ENCODE measurements at places on chromosomes 5 and 9.

DNA sequence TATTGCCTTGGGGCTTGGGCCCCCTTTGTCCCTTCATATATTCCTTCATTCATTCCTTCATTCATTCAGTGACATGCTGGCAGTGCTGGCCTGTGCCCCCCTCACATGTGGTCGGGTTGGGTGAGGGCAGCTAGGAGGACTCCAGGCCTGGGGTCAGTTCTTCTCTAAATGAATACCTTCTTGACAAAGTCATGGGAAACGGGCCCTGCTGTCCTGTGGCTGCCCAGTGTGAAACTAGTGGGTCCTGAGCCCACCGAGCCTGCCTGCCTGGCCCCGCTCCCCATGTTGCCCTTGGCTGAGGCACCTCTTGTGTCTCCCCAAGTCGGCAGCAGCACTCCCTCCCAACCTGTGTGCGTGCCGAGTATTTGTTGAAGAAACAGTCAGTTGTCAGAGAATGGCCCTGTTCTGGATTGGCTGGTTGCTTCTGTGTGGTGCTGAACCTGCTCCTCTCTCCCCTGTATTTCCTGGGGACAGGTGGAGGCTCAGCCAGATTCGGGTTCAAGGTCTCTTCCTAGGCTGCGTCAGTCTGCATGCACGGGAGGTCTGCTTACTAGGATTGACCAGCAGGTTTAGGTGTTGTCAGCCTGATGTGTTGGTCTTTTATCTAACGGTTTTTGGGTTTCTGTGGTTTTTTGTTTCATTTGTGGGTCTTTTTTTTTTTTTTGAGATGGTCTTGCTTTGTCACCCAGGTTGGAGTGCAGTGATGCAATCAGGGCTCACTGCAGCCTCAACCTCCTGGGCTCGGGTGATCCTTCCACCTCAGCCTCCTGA is 3.0 kb upstream of the CEL start:
- no peak for DNase-seq

GRCh38 chr9:73081979-73082657 is 69.5 kb upstream of the ANXA1 start:
- no peak for DNase-seq

GRCh38 chr5:44387406-44387805 is 1.8 kb downstream of the FGF10 start:
- no peak for DNase-seq

DNA sequence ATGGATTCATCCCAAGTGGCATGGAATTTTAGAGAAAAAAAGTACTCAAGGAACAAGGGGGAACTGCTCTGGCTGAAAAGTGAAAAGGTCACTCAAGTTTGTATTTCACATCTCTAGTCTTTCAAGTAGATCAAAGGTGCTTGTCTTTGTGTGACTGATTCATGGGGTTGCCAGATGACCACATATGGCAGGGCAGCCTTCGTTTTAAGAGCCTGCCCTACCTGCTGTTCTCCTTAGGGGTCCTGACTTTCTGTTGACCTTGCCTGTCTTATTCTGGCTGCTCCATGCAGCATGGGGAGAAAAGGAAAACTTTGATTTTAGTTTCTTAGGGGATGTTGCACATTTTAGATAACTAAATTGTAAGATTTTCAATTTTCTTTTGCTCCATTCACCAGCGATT is 877.7 kb downstream of the TLE1 start:
- DNase-seq: no peak

DNA sequence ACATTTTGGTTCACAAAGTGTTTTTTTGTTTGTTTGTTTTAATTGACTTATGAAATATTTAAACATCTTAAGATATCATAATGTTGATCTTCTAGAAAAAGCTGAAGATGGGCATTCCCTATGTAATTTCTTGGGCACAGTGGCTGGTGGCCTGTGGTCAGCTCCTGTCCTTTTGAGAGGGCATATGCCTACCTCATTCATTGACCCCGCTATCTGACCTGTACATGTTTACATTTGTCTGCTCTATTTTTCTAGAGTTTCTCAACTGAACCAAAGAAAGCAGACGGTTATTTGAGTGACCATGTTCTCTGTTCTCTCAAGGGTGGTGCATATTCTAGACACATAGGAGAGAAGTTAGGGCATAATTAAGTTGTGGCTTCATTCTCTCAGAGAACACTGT is 5.3 kb downstream of the SGCD start:
- DNase-seq: no peak

- DNase-seq: peak; percentile 18
Observed at GRCh38 chr5:109877670-109878045, 187.9 kb downstream of the MAN2A1 start.

DNA sequence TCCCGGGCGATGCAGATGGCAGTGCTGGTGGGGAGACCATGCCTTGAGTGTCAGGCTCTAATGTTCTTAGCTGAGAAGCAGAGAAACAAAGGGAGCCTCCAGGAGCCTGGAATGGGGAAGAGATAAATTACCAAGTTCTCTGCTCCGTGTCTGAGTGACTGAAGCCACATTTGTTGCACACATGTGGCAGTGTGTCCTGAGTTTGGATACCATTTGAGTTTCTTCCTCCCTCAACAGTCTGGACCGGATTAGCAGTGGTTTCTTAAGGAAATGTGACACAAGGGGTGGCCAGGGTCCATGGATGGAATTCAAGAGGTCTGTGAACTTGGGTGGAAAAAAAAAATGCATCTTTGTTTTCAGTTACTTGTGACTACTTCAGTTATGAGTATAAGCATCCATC is 50.7 kb upstream of the GARNL3 start:
- no peak for DNase-seq

- DNase-seq: no peak
Observed at GRCh38 chr9:137458194-137459151, 661 bp downstream of the NSMF start.

DNA sequence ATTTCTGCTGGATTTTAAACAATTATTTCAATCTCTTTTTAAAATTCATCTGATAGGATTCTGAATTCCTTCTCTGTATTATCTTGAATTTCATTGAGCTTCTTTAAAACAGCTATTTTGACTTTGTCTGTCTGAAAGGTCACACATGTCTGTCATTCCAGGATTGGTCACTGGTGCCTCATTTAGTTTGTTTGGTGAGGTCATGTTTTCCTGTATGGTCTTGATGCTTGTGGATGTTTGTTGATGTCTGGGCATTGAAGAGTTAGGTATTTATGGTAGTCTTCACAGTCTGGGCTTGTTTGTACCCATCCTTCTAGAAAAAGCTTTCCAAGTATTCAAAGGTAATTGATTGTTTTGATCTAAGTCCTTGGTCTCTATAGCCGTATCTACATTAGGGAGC is 39.1 kb downstream of the DENND4C start:
- no peak for DNase-seq

DNA sequence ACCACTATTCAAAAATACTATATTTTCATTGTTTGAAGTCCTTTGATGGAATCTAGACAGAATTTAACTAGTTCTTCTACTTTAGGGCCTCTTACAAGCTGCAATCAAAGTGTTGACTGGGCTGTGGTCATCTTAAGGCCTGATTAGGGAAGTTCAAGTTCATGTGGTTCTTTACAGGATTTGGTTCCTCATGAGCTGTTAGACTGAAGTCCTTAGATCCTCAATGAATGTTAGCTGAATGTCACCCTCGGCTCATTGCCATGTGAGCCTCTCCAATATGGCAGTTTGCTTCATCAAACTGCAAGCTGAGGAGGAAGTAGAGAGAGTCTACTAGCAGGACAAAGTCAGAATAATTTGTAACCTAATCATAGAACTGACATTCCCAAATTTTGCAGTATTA is 135.1 kb downstream of the CSNK1G3 start:
- no peak for DNase-seq

GRCh38 chr5:108061941-108062340 is 320.0 kb downstream of the FBXL17 start:
- no peak for DNase-seq

GRCh38 chr5:53607886-53608285 is 47.4 kb downstream of the NDUFS4 start:
- DNase-seq: no peak

DNA sequence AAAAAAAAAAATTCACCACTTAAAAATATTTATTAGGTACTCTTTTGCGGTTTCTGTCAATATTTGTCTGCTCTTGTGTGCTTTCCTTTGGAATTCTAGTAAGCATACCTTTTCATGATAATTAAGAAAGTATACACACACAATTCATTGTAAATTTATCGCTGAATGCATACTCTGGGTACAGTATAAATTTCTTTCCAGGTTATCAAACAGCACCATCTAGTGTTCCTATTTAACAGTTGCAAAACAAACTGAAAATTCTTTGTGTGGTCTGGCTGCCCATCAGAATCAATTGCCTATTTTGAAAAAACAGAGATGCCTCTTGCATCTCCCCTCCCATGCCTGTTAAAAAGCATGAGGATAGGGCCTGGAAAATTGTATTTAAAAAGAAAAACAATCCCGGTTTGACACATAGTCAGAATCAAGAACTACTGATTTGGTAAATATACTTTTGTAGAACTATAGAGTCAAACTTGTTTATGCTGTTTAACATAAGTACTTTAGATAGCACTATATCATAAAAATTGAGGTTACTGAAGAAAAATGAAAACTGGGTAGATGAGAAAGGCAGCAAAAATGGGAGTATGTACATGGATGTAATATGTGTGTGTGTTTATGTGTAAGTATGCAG is 16.2 kb downstream of the PGGT1B start:
- DNase-seq: no peak

- no peak for DNase-seq
Observed at GRCh38 chr9:17990602-17991001, 411.7 kb downstream of the SH3GL2 start.

DNA sequence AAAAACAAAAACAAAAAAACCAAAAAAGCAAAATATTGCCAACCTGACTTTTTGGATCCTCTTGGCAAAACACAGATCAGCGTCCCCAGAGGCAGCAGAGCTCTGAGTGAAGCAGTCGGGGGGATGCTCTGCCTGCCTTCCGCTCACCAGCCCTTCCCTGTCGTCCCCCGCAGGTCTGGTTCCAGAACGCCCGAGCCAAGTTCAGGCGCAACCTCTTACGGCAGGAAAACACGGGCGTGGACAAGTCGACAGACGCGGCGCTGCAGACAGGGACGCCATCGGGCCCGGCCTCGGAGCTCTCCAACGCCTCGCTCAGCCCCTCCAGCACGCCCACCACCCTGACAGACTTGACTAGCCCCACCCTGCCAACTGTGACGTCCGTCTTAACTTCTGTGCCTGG is 20.7 kb downstream of the LHX2 start:
- DNase-seq: no peak

DNA sequence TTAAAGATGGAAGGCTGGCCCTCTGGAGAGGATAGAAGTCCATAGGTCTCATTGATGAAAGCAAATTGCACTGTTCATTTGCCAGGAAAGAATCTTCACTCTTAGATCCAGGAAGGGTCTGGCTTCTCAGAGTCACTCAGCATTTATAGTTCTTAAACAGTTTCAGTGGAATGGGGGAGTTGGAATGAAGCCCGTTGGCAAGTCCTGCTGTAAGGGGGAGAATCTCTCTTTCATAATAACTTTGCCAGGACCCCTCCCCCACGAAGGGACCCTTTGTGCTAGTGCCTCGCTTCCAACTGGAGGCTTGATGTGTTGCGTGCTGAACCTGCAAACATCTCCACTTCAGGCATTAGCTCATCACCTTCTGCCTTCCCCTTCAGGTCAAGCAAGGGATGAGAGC is 57.1 kb downstream of the ENTREP1 start:
- no peak for DNase-seq

GRCh38 chr9:20670395-20670794 is 13.7 kb upstream of the FOCAD start:
- no peak for DNase-seq

DNA sequence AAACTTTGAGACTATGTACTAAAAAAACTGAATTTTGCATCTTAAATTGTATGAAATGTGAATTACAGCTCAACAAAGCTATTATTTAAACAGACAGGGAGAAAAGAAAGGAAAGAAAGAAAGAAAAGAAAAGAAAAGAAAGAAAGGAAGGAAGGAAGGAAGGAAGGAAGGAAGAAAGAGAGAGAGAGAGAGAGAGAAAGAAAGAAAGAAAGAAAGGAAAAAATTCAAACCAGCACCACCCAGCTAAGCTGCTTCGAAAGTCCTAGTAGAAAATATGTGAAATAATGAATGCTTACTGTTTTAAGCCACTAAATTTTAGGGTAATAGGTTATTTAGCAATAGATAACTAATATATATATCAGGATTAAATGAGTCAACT is 31.7 kb upstream of the CDK5RAP2 start:
- DNase-seq: no peak

- no peak for DNase-seq
Observed at GRCh38 chr9:117828466-117828865, 124.3 kb downstream of the TLR4 start.

- DNase-seq: no peak
Observed at GRCh38 chr9:2787065-2787464, 56.8 kb downstream of the PUM3 start.

GRCh38 chr5:144207875-144208444 is 37.3 kb downstream of the KCTD16 start:
- no peak for DNase-seq

- DNase-seq: no peak
Observed at GRCh38 chr5:74295141-74295540, 345.4 kb downstream of the ENC1 start.

- DNase-seq: no peak
Observed at GRCh38 chr9:6780690-6781089, 22.9 kb downstream of the KDM4C start.

GRCh38 chr5:17169507-17169906 is 47.9 kb upstream of the BASP1 start:
- DNase-seq: no peak

DNA sequence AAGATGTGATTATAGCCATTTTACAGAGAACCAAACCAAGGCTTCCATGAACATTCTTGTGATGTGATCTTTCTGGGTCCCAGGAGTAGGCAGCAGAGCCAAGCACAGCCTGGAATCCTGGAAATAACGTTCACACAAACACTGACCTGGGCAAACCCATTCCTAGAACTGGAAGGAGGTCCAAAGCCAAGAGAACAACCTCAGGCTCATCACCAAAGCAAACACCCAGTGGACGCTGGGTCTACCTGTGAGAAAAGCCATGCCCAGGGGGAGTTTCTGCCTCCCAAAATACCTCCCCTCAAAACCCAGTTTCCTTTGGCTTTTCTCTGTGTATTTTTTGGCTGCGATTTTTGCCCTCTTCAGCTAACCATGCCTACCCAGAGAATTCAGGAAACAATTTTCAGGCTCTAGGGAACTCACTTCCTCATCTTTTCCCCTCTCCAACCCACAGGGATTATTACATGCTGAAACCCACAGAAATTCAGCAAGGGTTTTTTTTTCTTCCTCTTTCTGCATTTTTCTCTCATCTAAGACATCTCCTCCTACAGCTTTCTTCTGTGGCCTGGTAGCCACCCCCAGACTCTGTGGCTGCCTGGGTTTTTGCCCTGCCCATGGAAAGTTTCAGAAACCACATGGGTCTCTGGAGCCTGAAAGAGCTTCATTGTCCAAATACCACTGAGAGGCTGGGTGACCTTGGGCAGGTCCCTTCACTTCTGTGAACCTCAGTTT is 75.0 kb downstream of the TNC start:
- no peak for DNase-seq

GRCh38 chr5:154092356-154093141 is 53.8 kb downstream of the MFAP3 start:
- DNase-seq: no peak

DNA sequence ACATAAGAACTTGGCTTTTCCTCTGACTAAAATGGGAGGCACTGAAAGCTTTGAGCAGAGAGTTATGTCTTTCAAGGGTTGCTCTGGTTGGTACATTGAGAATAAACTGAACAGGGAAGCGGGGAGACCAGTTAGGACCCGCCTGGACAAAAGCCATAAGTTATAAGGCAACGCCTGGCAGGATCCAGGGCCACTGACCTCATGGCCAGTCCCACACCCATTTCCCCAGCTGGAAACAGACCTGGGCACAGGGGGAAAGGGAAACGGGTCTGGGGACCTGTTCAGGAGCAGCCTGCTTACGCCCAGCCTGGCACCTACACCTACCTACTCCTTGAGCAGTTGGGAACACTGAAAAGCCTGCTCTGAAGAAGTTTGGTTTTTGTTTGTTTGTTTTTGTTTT is 1.3 kb downstream of the SPINK4 start:
- DNase-seq: no peak
